ENCODE measurements at places on chromosomes 11 and 22. TPM values are rescaled to one million over a fixed set of nuclear protein-coding genes. Genes with fewer than 3 reads are reported as not detected.

The PYGM gene
- 1.2 TPM for polyA plus RNA-seq

The REXO2 gene
- 77.6 TPM for polyA plus RNA-seq

The MS4A12 gene
- not detected for polyA plus RNA-seq

The CCND1 gene
- polyA plus RNA-seq: 67.5 TPM

The VWA5A gene
- 27.4 TPM for polyA plus RNA-seq

The LRRC4C gene
- polyA plus RNA-seq: 0.47 TPM

The PGM2L1 gene
- 1.2 TPM for polyA plus RNA-seq

The MIAT gene
- 5.4 TPM for polyA plus RNA-seq

The TEF gene
- polyA plus RNA-seq: 19.8 TPM

The PAX6 gene
- polyA plus RNA-seq: 0.01 TPM

The HOATZ gene
- 42.9 TPM for polyA plus RNA-seq

The CRACR2B gene
- 19.1 TPM for polyA plus RNA-seq

The NLRP14 gene
- polyA plus RNA-seq: not detected

The FERMT3 gene
- polyA plus RNA-seq: 182 TPM

The CHADL gene
- 4.0 TPM for polyA plus RNA-seq

The MOV10L1 gene
- 0.53 TPM for polyA plus RNA-seq

The TMEM179B gene
- polyA plus RNA-seq: 68.8 TPM

The IGLL1 gene
- polyA plus RNA-seq: not detected

The PLAAT2 gene
- polyA plus RNA-seq: 21.3 TPM

The MN1 gene
- 2.4 TPM for polyA plus RNA-seq

The RHOD gene
- 15.4 TPM for polyA plus RNA-seq

The NTM gene
- 2.3 TPM for polyA plus RNA-seq

The FXYD6 gene
- polyA plus RNA-seq: 42.0 TPM

The APBB1 gene
- 22.3 TPM for polyA plus RNA-seq

The NXPE2 gene
- not detected for polyA plus RNA-seq

The SUSD2 gene
- 16.8 TPM for polyA plus RNA-seq

The DUSP8 gene
- polyA plus RNA-seq: 3.5 TPM

The SMC1B gene
- polyA plus RNA-seq: 0.01 TPM

The KCNJ11 gene
- polyA plus RNA-seq: 2.5 TPM

The MYOD1 gene
- not detected for polyA plus RNA-seq

The OR8D4 gene
- not detected for polyA plus RNA-seq

Measured in lung (tissue), 17 donors.